ENCODE measurements at places on chromosomes 13 and 19.

DNA sequence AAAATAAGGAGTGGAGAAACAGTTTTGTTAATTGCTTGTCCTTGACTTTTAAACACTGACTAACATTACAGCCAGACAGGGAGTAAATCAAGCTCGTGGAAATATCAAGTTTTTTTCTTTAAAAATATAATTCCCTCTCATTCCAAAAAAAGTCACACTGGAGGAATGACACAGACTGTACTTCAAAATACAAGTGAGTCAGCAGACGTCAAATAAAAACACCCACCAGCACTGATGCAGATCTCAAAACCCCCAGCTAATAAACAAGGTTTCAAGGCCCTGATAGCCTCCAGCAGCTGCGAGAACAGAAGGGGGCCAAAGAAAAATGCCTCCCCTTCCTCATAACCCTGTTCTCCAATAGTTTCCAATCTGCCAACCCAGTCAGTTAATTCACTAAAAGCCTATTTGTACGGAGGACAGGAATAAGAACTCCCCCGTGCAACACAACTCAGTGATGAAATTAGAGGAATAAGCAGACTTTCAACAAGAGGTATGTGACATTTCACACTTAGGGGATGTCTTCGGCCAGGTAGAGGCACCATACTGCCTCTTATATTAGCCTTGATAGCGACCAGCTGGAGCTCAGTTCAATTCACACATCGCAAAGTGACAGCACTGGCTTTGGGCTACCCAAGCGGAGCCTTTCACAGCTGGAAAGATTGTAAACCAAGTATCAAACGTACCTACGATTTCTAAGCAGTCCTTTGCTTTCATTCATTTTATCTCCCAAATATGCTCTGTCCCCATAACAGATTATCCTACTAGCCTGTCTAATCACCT is 561.0 kb upstream of the KLF12 start:
- DNase-seq = no peak

DNA sequence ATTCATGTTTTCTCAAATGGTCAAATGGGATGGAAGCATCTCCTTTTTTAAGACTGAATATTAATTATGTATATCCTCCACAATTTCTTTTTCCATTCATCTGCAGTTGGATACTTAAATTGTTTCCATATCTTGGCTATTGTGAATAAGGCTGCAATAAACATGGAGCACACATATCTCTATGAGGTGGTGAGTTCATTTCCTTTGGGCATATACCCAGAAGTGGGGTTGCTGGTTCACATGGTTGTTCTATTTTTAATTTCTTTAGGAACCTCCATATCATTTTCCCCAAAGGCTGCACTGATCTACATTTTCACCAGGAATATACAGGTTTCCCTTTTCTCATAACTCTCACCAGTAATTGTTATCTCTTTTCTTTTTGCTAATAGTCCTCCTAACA is 566.3 kb downstream of the KCTD12 start:
- DNase-seq = no peak

GRCh38 chr13:76750126-76750525 is 136.1 kb downstream of the KCTD12 start:
- no peak for DNase-seq

DNA sequence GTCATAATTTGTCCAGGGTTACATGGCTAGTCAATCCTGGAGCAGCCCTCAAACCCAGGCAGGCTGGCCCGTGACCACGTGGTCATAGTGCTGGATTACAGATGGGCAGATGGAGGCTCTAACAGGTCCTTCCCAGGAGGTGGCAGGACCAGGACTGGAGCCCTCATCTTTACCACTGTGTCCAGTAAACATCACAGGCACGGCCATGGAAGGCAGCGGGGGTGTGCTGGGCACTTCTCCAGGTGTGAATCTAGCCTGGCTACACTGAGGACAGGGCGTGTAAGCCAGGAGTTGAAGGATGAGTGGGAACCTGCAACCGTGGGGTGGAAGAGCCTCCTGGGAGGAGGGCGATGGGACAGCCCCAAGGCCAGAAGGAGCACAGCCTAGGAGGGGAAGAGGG is 6.1 kb downstream of the CIC start:
- no peak for DNase-seq

DNA sequence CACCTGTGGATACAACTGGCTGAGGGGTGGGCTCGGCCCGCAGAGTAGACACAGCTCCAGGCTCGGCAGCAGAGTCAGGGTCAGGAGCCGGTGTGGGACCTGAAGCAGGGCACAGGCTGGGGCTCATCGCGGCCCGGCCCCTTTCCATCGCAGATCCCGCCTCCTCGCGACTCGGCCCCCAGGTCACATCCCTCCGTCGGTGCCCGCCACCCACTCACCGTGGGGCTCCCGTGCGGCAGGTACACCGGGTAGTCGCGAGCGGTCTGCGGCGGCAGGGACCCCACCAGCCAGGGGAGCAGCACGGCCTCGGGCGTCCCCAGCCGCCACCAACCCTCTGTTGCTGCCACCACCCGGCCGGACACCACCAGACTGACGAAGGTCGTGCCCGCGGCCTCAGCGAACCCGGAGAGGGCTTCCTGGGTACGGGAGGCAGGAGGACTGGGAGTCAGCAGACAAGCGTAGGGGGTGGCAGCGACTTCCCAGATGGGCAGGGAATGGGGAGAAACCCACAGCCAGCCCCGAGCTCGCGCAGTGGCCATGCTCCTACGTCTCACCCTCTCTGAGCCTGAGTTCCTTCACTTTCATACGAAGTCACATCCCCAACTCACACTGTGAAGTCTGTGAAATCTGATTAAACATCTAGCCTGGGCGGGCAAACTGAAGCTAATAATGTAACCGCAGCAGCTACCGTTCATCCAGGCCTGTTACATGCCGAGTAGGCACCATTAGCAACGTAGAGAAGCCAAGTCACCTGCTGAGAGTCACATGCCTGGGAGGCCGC is 3.7 kb downstream of the FUZ start:
- peak; percentile 45 for DNase-seq

- DNase-seq = no peak
Measured at GRCh38 chr13:65825039-65825438, 1405.1 kb downstream of the PCDH9 start.

All from stimulated activated naive CD8-positive, alpha-beta T cell treated with anti-CD3 and anti-CD28 coated beads, Interleukin-15, Interleukin-2, amounts not matched to agents 100 U/mL and 50 U/mL, for 24 hours (primary cell).